Putamen (tissue), 1 donor: ENCODE measurements at places on chromosomes 1 and 21.

- DNase-seq: no peak
Measured at GRCh38 chr1:39671793-39672550, at the start of gene NT5C1A. NT5C1A (minus strand) TSS chr1:39672107; CDS start chr1:39672038, 69 bp downstream.

DNA sequence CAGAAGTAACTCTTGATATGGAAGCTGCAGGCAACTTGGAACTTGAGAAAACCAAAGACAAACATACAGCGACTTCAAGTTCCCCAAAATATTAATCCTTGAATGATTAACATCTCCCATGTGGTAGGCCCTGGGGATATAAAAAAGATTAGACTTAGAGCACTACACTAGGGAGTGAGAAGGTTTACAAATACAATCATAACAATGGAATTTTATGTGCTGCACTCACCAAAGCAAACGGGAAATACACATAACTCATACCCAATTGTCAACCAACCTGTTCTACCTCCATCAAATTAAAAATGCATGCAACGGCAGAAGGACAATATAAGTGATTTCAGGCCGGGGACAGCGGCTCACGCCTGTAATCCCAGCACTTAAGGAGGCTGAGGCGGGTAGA, 3.7 kb downstream of the SMYD3 start:
- DNase-seq: no peak

GRCh38 chr1:206896261-206896660, 982 bp upstream of the IL24 start:
- no peak for DNase-seq

- DNase-seq: no peak
Measured at GRCh38 chr1:78547081-78547480, 56.3 kb downstream of the PTGFR start.

DNA sequence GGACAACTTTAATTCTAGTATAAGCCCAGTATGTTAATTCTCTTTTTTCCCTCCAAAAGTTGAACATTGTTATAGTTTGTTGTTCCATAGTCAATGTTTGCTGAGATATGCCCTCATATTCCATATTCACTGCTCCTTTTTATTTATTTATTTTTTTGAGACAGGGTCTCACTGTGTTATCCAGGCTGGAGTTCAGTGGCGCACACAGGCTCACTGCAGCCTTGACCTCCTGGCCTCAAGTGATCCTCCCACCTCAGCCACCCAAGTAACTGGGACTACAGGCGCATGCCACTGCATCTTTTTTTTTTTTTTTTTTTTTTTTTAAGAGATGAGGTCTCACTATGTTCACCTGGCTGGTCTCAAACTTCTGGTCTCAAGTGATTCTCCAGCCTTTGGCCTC, 38.7 kb downstream of the GFI1 start:
- DNase-seq: no peak

- DNase-seq: no peak
Measured at GRCh38 chr1:106043971-106044370, 1012.5 kb upstream of the PRMT6 start.

GRCh38 chr1:156476501-156477298, 23.9 kb downstream of the MEF2D start:
- DNase-seq: no peak
